Lower leg skin (tissue), 4 donors: ENCODE measurements at places on chromosomes 3 and 15. TPM values are rescaled to one million over a fixed set of nuclear protein-coding genes. Genes with fewer than 3 reads are reported as not detected.

ROBO2 gene
- total RNA-seq, result 2.0 TPM

GADL1 gene
- total RNA-seq, result not detected

MRPL3 gene
- total RNA-seq, result 53.9 TPM

DUOX1 gene
- total RNA-seq, result 136 TPM

OR5K2 gene
- not detected for total RNA-seq

GOLGA8T gene
- total RNA-seq, result 0.17 TPM

- DNase-seq, result no peak
Observed at GRCh38 chr3:64431526-64432091, 206.3 kb upstream of the PRICKLE2 start.

DNA sequence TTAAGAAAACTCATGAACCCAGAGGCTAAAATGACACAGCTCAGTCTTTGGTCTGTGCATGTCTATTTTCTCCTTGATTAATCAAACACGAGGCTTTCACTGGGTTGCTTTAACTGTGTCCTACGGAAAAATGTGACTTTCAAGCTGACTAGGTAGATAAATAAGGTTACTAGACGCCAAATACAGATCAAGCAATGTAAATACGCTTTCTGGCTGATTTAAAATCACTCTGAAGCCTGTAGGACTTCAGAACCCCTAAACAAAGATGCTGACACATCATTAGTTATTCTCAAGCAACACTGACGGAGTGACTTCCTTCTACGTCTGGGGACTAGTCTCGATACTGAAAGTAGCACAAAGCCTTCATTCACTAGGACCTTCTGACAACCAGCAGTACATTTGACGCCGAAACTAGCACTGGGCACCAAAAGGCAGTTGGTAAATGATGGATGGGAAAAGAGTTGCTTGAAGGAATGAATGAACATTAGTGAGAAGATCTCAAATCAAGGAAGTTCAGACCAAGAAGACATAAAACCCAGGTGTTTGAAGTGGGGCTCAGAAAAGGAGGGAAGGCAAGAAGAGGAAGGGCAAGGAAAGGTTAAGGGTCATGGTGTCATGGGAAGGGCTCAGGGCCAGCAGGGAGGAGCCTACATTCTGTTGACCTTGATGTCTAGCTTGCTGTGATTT is 67.1 kb upstream of the CDV3 start:
- DNase-seq, result no peak

DNA sequence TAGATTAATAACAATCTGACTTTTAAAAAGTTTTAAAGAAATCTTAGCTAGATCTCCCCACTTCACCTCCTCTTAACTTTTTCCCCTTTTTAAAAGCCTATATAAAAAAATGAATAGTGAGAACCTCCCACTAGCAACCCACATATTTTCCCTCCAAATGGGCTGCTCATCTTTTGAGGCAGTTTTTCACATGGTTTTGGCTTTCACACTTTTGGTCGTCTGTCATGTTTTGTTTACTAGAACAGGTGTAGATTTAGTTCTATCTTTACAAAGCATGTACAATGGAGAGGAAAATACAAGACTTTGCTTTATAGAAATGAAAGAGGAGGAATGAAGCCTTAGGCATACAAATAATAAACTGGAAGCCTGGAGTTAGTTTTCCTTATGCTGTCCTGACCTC is 126.7 kb upstream of the EOMES start:
- no peak for DNase-seq

DNA sequence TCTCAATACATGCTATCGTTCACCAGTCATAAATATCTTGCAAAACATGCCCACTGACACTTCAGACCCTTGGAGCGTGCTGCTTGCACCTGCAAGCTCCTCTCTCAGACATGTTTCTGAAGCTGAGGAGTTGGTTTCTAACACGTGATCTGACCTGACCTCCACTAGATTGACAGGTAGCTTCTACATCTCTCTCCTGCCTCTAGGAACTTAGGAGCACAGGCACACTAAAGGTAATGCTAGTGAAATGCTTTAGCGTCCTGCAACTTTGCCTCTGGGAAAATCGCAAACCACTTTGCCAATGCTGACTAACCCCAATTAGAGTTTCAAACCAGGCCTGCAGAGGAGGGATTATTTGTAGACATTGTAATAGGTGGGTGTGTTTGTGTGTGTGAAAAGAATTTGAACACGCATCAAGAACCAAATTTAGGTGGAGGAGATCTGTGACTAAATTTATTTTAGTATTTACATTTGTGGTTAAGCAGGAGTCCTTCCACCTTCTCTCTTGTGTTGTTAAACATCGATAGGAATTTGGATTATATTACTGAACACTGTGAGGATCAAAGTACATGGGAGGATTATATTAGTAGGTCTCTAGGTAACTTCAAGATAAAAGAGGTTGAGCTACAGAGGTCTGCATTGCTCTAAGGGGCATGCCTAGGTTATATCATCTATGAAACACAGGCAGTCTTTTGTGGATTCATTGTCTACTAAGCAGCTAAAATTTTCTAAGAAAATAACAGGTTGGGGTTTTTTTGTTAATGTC is 86.7 kb upstream of the ZBED2 start:
- no peak for DNase-seq

DNA sequence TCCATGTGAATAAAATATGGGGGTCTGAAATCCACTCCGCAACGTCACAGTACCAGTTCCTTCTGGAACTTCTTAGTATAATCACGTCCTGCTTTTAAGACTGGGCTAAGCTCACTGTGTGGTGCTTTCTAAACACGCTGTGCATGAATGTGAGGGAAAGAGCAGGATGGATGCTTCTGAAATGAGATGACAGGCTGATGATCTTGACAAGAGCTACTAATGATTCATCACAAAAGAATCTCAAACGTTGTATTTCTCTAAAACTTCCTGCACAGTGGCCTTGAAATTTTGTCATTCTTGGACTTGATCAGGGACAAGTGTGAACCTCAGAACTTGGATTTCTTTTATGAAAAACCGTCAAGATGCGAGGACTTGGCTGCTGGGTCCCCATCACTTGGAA is 221.4 kb downstream of the CADPS start:
- DNase-seq, result no peak

DNA sequence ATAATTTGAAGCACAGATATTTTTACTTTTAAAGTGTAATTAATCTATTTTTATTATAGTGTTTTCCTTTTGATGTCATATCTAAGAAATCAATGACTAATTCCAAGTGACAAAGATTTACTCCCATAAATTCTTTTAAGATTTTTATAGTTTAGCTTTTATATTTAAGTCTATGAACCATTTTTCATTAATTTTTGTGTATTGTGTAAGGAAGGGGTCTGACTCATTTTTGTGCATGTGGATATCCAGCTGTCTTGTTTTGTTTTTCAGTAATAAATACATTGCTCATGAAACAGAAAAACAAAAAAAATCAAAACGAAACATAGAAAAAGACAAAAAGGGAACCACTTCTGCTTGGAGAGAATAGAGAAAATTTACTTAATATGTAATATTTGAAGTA is 145.1 kb downstream of the EPHA6 start:
- DNase-seq, result no peak

GRCh38 chr3:97125902-97126499 is 311.6 kb downstream of the EPHA6 start:
- DNase-seq, result no peak

DNA sequence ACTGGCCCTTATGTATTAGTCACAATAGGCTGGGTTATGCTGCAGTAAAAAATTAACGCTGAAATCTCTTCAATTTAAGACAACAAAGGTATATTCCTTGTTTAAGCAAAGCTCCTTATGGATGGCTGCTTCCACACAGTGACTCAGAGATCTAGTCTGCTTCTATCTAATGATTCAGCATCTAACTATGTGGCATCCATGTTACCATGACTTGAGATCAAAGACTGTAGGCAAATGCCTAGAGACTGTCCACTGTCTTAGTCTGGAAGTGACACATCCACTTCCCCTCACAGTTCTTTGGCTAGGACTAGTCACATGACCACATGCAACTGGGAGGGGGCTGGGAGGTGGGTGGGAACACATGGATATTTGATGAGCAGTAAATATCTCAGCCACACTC is 61.3 kb upstream of the PSMD6 start:
- DNase-seq, result no peak

GRCh38 chr3:150825916-150826377 is 63.0 kb upstream of the SIAH2 start:
- DNase-seq, result no peak

- peak; percentile 40 for DNase-seq
Observed at GRCh38 chr3:140424211-140424610, 253.7 kb upstream of the TRIM42 start.

DNA sequence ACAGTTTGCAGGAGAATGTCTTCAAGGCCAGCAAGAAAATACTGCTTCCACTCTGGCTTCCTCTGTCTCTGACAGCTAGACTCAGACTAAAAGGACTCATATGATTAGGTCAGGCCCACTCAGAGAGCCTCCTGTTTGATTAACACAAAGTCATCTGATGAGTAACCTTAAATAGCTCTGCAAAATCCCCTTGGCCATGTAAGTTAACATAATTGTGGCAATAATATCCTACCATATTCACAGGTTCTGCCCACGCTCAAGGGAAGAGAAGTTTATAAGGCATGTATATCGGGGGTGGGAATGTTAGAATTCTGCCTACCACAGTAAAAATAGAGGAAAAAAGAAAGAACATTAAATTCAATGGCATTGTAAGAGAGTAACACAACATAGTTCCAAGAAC is 20.6 kb upstream of the HHATL start:
- no peak for DNase-seq

- DNase-seq, result no peak
Observed at GRCh38 chr3:56677286-56677685, 5.8 kb downstream of the TASOR start.
